ENCODE measurements at places on chromosomes 4 and X.
A peak's percentile ranks its signal among the peaks of the same experiment; 100 is the strongest.

DNA sequence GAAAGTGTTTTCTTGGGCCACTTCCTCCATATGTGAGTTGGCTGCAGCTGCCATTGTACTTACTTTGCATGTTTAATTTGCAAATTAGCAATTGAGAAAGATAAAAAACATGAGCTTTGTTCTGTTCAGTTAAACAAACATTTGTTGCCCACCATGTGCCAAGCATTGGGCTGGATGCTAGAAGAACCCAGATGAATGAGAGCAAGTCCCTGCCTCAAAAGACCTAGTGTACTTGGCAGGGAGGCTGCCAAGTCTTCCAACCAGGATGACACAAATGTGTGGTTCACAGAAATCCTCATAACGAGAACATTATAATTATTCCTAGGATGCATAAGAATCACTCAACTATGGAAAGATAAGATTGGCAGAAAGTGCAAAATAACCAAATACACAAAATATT, 66.7 kb downstream of the GPM6A start:
- DNase-seq = no peak

DNA sequence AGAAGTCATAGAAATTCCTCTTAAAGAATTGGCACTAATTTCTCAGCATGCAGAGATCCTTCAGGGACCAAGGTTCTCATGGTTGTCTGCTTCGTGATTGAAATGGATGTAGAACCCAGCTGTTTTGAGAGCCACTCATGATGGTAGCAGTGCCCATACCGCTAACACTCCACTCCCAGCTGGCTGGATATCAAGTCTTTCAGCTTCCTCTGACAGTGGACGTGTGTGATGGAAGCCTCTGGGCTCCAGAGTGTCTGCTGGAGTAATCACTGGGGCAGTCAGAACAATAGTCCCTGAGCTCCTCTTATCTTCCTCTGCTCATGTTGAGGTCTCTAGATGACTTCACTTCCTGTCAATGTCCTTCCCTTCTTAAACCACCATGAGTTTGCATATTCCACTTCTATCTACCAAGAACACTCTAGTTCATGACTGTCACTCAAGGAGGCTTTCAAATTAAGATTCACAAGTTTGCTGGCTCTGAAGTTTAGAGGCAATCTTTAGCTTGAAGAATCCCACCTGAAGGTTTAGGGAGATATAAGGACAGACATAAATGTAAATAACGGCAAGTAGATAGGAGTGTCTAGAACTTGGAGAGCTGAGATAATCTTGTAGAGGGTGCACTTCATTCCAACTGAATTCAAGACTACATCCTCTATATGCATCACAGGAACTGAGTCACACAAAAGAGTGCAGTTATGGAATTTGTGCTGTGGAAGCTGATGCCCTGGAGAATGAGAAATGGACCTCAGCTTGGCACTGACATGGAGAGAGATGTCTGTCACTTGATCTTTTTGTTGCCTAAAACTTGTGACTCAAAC, 64.5 kb upstream of the WDR1 start:
- DNase-seq = no peak

- peak; percentile 34 for DNase-seq
These were observed 53.1 kb downstream of the STX18 start for GRCh38 chr4:4488405-4489404.

DNA sequence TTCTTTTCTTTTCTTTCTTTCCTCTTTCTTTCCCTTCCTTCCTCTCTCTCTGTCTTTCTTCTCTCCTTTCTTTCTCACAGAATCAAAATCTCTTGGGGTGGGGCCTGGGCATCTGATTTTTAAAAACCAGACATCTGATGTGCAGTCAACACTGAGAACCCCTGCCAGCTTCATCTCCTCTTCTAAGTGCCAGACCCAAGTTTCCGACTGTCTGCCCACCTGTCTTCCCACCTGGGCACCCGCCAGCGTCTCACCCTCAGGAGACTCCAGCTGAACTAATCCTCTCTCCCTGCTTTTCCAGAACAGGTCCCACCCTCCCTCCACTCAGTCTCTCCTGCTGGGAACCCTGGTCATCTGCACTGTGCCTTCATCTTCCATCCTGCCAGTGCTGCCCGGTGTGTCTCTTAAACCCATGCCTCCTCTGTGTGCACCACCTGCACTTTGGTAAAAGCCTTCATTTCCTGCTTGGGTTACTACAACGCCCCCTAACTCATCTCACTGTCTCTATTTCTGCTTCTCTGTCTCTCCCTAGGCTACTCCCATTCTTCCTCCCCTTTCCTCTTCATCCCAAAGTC, 2.8 kb downstream of the SOD3 start:
- no peak for DNase-seq

- no peak for DNase-seq
These were observed 26.3 kb upstream of the ACTRT1 start for GRCh38 chrX:128078545-128078944.

GRCh38 chr4:104915864-104916263, 230.8 kb upstream of the TET2 start:
- DNase-seq = no peak

- no peak for DNase-seq
These were observed 641.6 kb downstream of the ADGRL3 start for GRCh38 chr4:61841714-61842113.

DNA sequence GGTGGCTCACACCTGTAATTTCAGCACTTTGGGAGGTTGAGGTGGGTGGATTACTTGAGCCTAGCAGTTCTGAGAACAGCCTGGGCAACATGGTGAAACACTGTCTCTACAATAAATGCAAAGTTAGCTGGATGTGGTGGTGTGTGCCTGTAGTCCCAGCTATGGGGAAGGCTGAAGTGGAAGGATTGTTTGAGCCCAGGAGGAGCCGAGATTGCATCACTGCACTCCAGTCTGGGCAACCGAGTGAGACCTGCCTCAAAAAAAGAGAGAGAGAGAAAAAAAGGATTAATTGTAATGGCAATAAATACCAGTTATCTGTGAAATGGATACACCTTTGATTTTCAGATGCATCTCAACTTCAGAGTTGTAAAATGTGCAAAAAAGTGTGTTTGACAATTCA, 58.8 kb downstream of the SPRY1 start:
- DNase-seq = no peak

DNA sequence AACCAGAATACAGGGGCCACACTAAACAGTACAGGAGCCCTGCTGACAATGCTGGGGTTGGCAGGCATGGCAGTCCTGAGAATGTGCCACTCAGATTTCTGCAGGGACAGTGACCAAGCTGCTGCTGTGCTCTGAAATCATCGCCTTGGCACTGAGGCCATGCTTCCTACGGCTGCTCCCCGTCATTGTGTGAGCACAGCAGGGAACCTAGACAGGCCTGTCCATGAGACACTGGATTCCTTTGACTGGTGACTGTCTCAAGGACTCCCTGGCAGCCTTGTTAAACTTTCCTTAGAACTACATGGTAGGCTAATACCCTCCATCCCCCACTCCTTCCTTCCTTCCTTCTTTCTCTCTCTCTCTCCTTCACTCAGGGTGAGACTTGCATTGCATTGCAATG, 111.4 kb downstream of the LUZP4 start:
- DNase-seq = no peak

GRCh38 chr4:175811228-175811627, 836 bp downstream of the GPM6A start:
- DNase-seq = no peak

- DNase-seq = no peak
These were observed 51.5 kb upstream of the PRPS1 start for GRCh38 chrX:107576841-107577240.

- DNase-seq = no peak
These were observed 22.2 kb downstream of the CCDC149 start for GRCh38 chr4:24890561-24891126.

GRCh38 chr4:28386776-28387175, 1526.1 kb downstream of the STIM2 start:
- DNase-seq = no peak

- DNase-seq = no peak
These were observed 87.4 kb downstream of the ATXN3L start for GRCh38 chrX:13232484-13232883.

DNA sequence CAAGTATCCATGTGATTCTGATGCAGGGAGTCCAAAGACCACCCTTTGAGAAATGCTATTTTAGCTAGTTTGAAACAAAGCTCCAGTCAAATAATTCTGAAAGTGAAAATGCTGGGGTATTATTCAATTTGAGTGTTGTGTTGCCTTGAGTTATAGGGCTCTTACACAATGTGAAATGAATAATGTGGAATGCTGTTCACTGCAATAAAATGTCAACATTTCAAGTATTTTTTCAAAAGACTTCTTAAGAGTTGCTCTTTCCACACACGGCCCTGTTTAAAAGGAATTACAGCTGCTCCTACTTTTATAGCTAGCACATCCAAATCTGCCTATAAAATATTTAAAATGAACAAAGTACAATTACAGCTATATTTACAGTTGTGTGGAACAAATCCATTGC, 27.5 kb upstream of the PLS3 start:
- no peak for DNase-seq

- DNase-seq = no peak
These were observed 29.8 kb downstream of the RAI2 start for GRCh38 chrX:17831255-17831654.

DNA sequence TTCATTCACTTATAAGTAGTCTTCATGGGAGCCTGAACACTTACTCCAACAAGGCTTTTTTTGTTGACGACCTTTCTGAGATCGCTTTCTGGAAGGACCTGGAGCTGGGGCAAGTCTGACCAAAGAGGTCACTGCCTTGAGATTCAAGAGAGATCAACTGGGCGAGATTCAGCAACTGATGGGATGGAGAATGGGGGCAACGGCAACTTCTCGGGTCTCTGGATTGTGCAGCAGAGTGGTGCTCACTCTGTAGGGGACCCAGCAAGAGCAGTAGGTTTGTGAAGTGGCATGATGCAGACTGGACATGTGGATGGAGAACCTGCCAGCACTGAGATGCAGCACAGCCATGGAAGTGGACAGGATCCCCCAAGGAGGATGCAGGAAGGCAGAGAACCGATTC, 288.1 kb downstream of the EVC2 start:
- no peak for DNase-seq

GRCh38 chr4:95058991-95059390, 301.2 kb downstream of the BMPR1B start:
- no peak for DNase-seq
